ENCODE measurements at places on chromosomes 1 and 21. TPM values are rescaled to one million over a fixed set of nuclear protein-coding genes. Genes with fewer than 3 reads are reported as not detected.

Gene XCL1
- total RNA-seq = 38.3 TPM

- peaks cover 59% of the 10 kb centered on the region for H3K4me1 ChIP-seq
- DNase-seq = no peak
- H3K27ac ChIP-seq = no peak overlapping the region
- H3K27me3 ChIP-seq = peaks cover 6% of the 10 kb centered on the region
- no peaks in the 10 kb centered on the region for H3K36me3 ChIP-seq
Observed at GRCh38 chr1:15350151-15350550, 59.5 kb upstream of the EFHD2 start.

DNA sequence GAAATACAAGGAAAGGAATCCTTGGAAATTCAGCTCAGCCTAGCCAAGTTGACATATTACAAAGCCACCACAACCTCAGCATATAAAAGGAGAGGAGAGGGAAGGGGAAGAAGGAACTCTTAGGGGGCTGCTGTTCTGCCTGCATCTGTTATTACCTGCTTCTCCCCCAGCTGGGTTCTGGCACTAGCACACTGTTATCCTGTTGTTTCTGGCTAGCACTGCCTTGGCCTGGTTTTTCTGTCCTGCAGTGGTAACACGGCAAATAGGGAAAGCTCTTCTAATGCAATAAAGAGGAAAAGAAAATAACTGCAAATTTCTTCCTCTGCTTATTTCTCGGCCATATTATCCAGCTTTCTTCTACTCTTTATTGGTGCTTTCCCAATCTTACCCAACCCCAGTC is 16.5 kb upstream of the VCAM1 start:
- H3K4me1 ChIP-seq = peaks cover 2% of the 10 kb centered on the region
- peaks cover 36% of the 10 kb centered on the region for H3K27me3 ChIP-seq
- DNase-seq = no peak
- H3K36me3 ChIP-seq = no peaks in the 10 kb centered on the region
- H3K27ac ChIP-seq = no peak overlapping the region

Gene PLEKHA6
- total RNA-seq = 0.26 TPM

GRCh38 chr1:232904566-232904965 is 45.8 kb upstream of the NTPCR start:
- no peak overlapping the region for H3K27ac ChIP-seq
- H3K4me3 ChIP-seq = no peak overlapping the region
- peaks cover 38% of the 10 kb centered on the region for H3K4me1 ChIP-seq
- no peak for DNase-seq
- H3K36me3 ChIP-seq = no peaks in the 10 kb centered on the region
- peaks cover 4% of the 10 kb centered on the region for H3K27me3 ChIP-seq

- H3K4me1 ChIP-seq = no peaks in the 10 kb centered on the region
- peaks cover 2% of the 10 kb centered on the region for H3K27me3 ChIP-seq
- H3K36me3 ChIP-seq = no peaks in the 10 kb centered on the region
- no peak overlapping the region for H3K27ac ChIP-seq
- H3K4me3 ChIP-seq = no peak overlapping the region
- no peak for DNase-seq
Observed at GRCh38 chr1:198437332-198437731, 103.1 kb downstream of the ATP6V1G3 start.

GRCh38 chr21:36052860-36053714 is 7.2 kb downstream of the SETD4 start:
- no peaks in the 10 kb centered on the region for H3K27me3 ChIP-seq
- H3K4me3 ChIP-seq = no peak overlapping the region
- H3K4me1 ChIP-seq = peaks cover 25% of the 10 kb centered on the region
- peaks cover 77% of the 10 kb centered on the region for H3K36me3 ChIP-seq
- no peak for DNase-seq
- peak overlapping the region; percentile 8 for H3K27ac ChIP-seq

GRCh38 chr1:113663165-113663951 is 95.9 kb downstream of the PHTF1 start:
- no peak overlapping the region for H3K27ac ChIP-seq
- H3K27me3 ChIP-seq = no peaks in the 10 kb centered on the region
- H3K4me3 ChIP-seq = no peak overlapping the region
- DNase-seq = no peak

GRCh38 chr1:48066936-48067335 is 69.8 kb upstream of the TRABD2B start:
- H3K4me3 ChIP-seq = no peak overlapping the region
- no peaks in the 10 kb centered on the region for H3K36me3 ChIP-seq
- no peaks in the 10 kb centered on the region for H3K4me1 ChIP-seq
- no peak for DNase-seq

- H3K27me3 ChIP-seq = no peaks in the 10 kb centered on the region
- H3K4me1 ChIP-seq = no peaks in the 10 kb centered on the region
- H3K36me3 ChIP-seq = peaks cover 2% of the 10 kb centered on the region
- no peak overlapping the region for H3K27ac ChIP-seq
Observed at GRCh38 chr1:107739201-107739600, 225.8 kb downstream of the VAV3 start.

Gene LAMC1
- total RNA-seq = not detected

DNA sequence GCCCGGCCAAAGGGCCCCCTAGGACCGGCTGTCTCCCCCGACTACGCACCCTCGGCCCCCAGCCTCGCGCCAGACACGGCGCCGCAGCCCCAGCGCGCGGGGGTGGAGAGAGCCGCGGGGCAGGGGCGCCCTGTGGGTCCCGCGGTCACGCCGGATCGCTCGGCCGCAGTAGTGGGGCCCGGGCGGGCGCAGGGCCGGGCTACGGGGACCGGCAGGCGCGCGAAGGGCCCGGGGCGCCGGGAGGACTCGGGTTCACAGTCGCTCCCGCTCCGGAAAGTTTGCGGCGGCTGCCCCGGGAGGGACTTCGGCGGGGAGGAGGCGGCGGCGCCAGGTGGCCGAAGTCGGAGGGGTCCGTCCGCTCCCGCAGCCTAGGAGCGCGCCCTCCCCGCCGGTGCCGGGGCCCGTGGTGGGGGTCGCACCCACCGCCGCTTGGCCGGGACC is 7.1 kb upstream of the ZNF669 start:
- peaks cover 7% of the 10 kb centered on the region for H3K36me3 ChIP-seq
- peaks cover 9% of the 10 kb centered on the region for H3K4me1 ChIP-seq
- H3K27me3 ChIP-seq = peaks cover 37% of the 10 kb centered on the region
- no peak for DNase-seq
- H3K4me3 ChIP-seq = peak overlapping the region; percentile 55

GRCh38 chr1:14468751-14469150 is 129.7 kb upstream of the KAZN start:
- DNase-seq = no peak
- no peaks in the 10 kb centered on the region for H3K27me3 ChIP-seq
- H3K4me3 ChIP-seq = no peak overlapping the region
- no peaks in the 10 kb centered on the region for H3K4me1 ChIP-seq
- no peak overlapping the region for H3K27ac ChIP-seq
- H3K36me3 ChIP-seq = no peaks in the 10 kb centered on the region

DNA sequence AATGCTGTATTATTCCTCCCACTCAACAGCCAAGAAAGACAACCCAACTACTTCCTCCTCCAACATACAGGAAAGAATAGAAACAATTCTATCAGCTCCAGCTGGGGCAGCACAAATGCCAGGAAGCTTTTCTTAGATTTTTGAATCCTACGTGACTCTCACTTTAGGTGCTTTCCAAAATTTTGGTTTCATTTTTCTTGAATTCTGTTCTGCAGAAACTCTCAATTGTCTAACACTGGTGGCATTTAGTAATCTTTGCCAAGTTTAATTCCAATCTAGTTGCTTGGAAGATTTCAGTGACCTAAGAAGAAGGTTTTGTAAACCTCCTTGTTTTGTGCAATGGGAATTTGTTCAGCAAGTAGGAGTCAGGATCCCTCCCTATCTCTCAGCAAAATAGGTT is 37.1 kb upstream of the DOCK7 start:
- DNase-seq = no peak
- H3K4me1 ChIP-seq = no peaks in the 10 kb centered on the region
- H3K27ac ChIP-seq = no peak overlapping the region
- H3K27me3 ChIP-seq = peaks cover 5% of the 10 kb centered on the region
- no peak overlapping the region for H3K4me3 ChIP-seq

Gene PRAMEF33
- total RNA-seq = not detected

Gene CCDC27
- not detected for total RNA-seq

Gene LCE2C
- not detected for total RNA-seq

DNA sequence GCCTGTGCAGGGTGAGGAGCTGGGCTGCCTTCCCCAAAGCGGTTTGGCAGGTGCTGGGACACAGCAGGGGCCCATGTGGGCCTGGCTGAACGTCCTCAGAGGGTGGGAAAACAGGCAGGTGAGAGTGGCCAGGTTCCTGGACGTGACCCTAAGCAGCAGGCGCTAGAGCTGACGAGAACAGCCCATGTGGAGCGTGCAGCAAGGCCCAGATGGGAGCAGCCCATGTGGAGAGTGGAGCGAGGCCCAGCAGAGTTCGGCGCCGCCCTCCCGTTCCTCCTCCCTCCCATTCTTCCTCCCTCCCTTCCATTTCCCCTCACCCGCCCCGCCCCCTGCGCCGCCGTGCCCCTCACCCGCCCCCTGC is 314.4 kb upstream of the VAMP3 start:
- H3K36me3 ChIP-seq = no peaks in the 10 kb centered on the region
- no peak overlapping the region for H3K4me3 ChIP-seq
- no peaks in the 10 kb centered on the region for H3K4me1 ChIP-seq
- no peaks in the 10 kb centered on the region for H3K27me3 ChIP-seq

DNA sequence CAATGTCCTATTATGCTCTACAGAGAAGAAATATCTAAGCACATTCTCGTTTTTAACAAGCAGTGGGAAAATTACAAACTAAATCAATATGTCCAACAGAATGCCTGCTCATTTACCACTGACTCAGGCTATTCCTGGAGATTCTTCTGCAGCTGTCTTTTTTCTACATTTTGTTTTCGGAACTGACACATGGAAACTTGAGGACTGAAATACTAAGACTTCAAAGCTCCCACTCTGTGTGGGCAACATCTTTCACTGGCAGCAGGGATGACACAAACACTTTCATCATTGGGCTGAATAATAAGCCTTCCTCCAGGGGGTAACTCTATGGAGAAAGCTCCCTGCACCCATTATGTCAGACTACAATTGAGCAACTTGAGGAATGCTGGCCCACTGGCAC is 175.5 kb upstream of the NCAM2 start:
- H3K27me3 ChIP-seq = no peaks in the 10 kb centered on the region
- no peaks in the 10 kb centered on the region for H3K36me3 ChIP-seq
- H3K27ac ChIP-seq = no peak overlapping the region
- DNase-seq = no peak
- H3K4me3 ChIP-seq = no peak overlapping the region

- H3K4me3 ChIP-seq = no peak overlapping the region
- DNase-seq = peak; percentile 17
- H3K4me1 ChIP-seq = peaks cover 18% of the 10 kb centered on the region
- H3K36me3 ChIP-seq = no peaks in the 10 kb centered on the region
- peaks cover 54% of the 10 kb centered on the region for H3K27me3 ChIP-seq
Observed at GRCh38 chr1:228007049-228007800, 427 bp downstream of the WNT3A start.

- peak overlapping the region; percentile 93 for H3K4me3 ChIP-seq
- no peaks in the 10 kb centered on the region for H3K27me3 ChIP-seq
- no peak for DNase-seq
- peaks cover 81% of the 10 kb centered on the region for H3K4me1 ChIP-seq
- peak overlapping the region; percentile 100 for H3K27ac ChIP-seq
Observed at GRCh38 chr1:201017828-201018163, 5.7 kb downstream of the KIF21B start.

DNA sequence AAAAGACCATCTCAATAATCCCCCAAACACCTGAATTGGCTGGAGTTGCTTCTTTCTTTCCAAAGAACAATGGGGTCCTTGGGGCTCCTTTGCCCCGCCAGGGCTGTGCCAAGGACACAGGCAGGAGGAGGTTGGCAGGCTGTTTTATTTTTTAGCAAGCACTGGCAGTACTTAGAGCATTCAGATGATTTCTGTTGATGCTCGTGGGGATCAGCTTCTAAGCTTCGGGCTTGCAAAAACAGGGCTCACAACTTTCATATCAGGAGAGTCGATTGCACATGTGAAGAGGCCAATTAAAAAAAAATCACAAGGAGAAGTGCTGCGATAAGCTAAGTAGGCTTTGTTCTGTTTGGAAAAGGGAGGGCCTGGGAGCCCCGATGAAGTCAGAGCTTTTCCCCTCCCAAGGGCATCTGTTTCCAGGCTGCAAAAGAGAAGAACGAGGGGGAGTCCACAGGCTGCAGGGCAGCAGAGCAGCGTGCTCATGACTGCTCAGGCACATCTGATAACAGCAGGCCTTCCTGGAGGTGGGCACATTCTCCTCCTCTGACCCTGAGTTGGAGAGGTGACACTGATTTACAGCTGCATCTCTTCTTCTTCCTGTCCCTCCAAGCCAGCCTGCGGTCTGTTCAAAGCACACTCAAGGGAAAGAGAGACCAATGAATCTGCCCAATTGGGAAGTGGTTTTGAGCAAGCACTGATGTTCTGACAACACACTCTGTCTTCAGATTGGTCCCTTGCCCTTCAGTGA is 27.3 kb upstream of the BCAR3 start:
- no peak overlapping the region for H3K27ac ChIP-seq
- peaks cover 36% of the 10 kb centered on the region for H3K4me1 ChIP-seq
- no peaks in the 10 kb centered on the region for H3K36me3 ChIP-seq
- peak; percentile 51 for DNase-seq

Gene FAM78B
- total RNA-seq = 0.18 TPM

Gene NCAM2
- total RNA-seq = not detected

DNA sequence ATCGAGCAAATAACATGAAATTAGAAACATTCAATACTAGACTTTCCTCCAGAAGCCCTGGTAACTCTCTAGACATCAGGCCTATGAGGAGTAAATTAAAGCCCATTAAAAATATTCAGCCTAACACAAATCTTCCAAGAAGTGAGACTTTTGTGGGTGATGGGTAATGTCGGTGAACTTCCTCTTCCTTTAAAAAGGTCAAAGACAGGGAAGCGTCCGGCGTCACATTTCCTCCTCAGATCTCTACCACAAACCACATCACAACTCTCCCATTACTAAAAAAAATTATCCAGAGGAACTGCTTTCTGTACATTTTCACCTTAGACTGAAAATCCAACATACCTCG is 1.4 kb downstream of the EIF4G3 start:
- H3K27ac ChIP-seq = peak overlapping the region; percentile 88
- H3K4me3 ChIP-seq = peak overlapping the region; percentile 82
- peak; percentile 45 for DNase-seq
- peaks cover 2% of the 10 kb centered on the region for H3K27me3 ChIP-seq
- peaks cover 36% of the 10 kb centered on the region for H3K4me1 ChIP-seq
- H3K36me3 ChIP-seq = peaks cover 28% of the 10 kb centered on the region

DNA sequence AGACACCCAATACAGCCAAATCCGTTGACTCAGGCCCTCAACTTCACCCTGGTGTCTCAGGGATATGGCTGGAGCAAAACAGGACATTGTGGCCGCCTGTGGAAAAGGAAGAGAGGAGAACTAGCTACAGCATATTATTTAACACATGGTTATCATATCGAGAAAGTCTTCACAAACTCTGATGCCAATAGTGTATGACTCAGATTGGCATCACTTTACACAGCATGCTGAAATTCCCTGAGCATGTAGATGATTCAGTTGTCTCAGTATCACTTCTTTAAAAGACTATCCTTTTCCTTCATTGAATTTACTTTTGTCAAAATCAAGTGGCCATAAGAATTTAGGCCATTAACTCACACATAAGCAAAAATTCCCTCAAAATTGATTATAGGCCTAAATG is 20.1 kb downstream of the HSD3B2 start:
- no peak overlapping the region for H3K27ac ChIP-seq
- peaks cover 7% of the 10 kb centered on the region for H3K27me3 ChIP-seq
- H3K36me3 ChIP-seq = no peaks in the 10 kb centered on the region
- no peaks in the 10 kb centered on the region for H3K4me1 ChIP-seq
- H3K4me3 ChIP-seq = no peak overlapping the region

All from activated CD8-positive, alpha-beta T cell treated with anti-CD3 and anti-CD28 coated beads, Interleukin-2, amount 10 ng/mL, durations not matched to agents 7 days and 5 days (primary cell).